Activated CD4-positive, alpha-beta T cell treated with anti-CD3 and anti-CD28 coated beads for 36 hours (primary cell): ENCODE measurements at places on chromosomes 1 and 21. TPM values are rescaled to one million over a fixed set of nuclear protein-coding genes. Genes with fewer than 3 reads are reported as not detected.

The C1orf105 gene
- total RNA-seq: not detected

The FAM89A gene
- 14.5 TPM for total RNA-seq

The SELP gene
- total RNA-seq: 0.50 TPM

The C4BPA gene
- not detected for total RNA-seq

- DNase-seq: no peak
Observed at GRCh38 chr1:244893836-244894235, 29.5 kb upstream of the HNRNPU start.

DNA sequence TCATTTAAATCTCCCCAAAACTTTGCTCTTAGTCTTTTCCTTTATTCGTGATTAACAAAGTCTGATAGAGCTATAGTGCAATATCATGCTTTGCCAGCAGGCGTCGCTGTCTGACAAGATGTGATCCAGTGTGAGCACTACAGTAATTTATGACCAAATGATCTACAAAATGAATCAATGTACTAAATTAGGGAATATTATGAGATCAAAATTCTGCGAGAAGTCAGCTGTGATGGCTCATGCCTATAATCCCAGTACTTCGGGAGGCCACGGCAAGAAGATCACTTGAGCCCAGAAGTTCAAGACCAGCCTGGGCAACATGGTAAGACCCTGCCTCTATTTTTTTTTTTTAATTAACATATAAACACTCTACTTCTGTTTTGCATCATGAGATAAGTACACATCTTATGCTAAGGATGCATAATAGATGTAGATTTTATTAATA is 3.6 kb upstream of the SPSB1 start:
- peak; percentile 93 for DNase-seq

DNA sequence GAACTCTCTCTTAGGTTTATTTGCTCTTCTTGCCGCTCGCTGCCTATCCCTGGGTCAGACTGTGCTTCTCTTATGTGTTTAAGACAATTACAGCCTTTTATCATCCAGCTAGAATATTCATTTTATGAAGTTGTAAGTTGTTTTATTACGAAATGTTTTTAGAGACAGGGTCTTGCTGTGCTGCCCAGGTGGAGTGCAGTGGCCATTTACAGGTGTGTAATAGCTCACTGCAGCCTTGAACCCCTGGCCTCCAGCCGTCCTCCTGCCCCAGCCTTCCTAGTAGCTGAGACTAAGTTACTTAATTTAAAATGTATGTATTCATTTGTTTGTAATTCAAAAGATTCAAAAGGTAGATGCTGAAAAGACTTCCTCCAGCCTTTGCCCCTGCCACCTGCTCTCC is 99.0 kb upstream of the KIF26B start:
- no peak for DNase-seq

- DNase-seq: no peak
Observed at GRCh38 chr1:234620272-234621126, 10.5 kb upstream of the IRF2BP2 start.

- no peak for DNase-seq
Observed at GRCh38 chr21:27807596-27807995, 840.7 kb upstream of the ADAMTS5 start.

DNA sequence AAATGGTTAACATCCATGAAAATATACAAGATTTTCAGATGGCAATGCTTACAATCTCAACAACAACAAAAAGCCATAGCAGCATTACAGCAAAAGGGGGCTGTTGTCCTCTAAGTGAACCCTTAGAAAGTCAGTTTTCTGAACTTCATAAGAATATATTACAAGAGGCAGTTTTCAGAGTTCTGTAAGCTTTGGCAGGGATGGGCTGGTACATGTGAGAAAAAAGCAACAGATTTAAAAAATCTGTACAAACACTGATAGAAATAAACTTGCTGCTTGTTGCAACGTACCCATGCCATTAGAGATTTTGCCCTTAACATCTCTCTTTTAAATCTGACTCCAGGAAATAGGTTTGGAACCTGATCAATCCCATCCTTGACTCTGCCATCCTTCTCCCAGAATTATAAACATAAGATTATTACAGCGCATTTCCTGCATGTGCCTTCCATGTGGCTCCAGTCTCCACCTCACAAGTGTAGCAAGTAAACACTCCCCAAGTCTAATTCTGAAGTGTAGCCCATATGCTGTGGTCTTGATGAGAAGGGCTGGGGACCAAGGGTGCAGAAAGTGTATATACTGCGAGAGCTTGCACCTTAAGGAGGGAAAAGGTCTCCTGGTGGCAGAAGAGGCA is 101.4 kb upstream of the TSPAN2 start:
- DNase-seq: no peak
